ENCODE measurements at places on chromosomes 7 and 10.

DNA sequence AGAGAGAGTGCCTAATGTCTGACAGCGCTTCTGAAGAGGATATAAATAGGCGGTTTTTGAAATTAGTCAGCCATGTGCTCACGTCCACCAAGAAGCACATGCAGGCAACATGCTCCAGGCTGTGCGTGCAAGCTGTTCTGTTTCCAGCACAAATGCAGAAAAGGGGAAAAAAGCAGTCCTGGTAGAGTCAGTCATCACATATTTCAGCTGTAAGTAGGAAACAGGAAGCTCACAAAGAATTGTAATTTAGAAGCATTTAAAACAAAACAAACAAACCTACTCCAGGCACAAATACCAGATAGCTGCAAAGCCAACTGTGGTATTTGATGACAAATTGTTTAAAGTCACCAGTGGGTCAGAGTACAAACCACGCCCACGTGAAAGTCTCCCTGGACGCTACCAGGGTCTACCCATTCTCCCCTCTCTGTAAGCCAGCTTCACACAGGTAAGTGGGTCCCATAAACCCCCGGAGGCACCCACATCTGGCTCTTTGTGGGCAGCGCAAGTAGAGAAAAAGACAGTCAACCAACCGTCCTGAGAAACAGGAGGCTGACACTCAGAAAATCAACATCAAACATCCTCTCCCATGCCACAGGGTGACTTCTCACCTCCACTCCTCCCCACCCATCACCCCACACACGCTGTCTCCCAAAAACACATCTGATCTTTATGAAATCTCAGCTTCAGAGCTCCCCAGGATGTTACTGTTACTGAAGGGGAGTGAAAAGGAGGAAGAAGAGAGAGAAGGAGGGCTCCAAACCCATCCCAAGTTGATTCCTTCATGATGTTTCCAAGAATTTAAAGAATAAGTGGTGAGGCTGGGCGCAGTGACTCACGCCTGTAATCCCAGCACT is 186.4 kb downstream of the FAM107B start:
- no peak for DNase-seq

DNA sequence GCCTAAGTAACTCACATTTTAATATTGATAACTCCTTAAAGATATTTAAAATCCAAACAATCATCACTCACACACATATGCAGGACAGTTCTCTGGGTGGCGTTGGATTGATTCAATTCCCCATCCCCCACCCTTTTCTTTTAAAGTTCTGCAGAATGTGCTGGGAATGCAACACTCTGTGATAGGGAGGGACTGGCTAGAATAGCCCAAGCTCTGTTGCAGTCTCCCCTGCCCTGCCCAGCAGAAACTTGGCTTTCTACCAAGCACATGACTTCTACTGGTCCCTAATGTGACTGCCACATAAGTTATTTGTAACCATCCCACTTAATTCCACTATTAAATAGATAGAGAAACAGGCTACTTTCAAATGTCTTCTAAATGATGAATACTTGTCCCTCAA is 55.2 kb downstream of the TWIST1 start:
- DNase-seq, result no peak

- no peak for DNase-seq
These were observed 393.3 kb downstream of the PLXNA4 start for GRCh38 chr7:132182992-132183391.

DNA sequence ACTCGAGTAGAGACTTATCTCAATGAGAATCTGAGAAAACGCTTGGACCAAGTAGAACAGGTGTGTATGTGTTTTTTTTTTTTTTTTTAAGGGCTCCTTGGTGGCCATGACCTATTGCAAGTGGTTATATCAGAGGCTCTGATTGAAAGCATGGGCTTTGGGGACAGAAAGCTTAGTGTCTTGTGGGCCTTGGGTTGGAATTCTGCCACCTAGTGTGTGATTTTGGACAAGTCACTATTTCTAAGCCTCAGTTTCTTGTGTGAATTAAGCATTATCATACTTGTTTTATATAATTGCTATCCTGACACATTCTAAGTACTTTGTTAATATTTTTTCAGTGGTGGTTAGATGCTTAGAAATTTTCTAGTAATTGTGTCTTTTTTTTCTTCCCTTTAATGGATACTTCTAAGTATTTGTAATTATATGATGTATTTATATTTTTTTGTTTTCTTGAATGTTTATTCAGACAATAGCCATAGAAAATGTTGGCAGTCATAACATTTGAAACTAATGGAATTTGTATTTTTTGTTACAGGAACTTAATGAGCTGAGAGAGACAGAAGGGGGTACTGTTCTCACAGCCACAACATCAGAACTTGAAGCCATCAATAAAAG is 33.1 kb downstream of the SMC3 start:
- no peak for DNase-seq

DNA sequence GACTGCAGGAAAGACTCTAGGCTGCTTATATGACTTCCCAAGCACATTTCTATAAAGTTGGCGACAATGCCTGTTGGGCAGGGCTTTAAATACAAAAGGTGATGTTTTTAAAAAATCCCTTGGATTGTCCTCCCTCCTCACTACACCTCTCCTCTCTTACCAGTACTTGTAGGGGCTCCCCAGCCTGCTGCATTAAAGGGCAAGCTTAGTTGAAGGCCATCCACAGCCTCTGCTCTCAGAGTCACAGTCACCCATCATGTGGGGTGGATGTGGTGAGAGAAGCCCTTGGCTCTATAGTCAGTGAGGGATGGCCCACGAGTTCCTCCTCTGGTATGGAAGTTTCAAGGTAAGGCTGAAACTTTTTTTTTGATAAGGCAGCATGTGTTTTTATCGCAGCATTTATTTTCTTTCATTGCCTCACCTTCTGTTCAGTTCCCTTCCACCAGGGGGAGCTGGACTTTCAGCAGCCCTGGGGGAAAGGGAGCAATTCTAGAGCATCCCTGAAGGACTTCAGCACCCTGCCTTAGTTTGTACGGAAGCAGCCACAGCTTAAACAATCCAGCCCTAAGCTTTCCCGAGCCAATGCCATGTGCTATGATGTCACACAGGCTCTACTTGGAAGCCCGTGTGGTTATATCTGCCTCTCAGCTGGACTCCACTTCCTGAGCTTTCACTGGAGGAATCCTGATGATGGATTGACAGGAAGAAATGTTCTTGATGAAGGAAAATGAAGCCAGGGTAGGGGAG is 131.9 kb downstream of the CALCR start:
- DNase-seq, result peak; percentile 15

- DNase-seq, result no peak
These were observed 54.7 kb upstream of the EGR2 start for GRCh38 chr10:62870866-62871265.

- no peak for DNase-seq
These were observed 47.5 kb downstream of the FAM53B start for GRCh38 chr10:124696446-124697392.

GRCh38 chr10:116124777-116125176 is 148.2 kb downstream of the GFRA1 start:
- no peak for DNase-seq

- DNase-seq, result no peak
These were observed 38.2 kb upstream of the CFAP46 start for GRCh38 chr10:132980426-132981172.

DNA sequence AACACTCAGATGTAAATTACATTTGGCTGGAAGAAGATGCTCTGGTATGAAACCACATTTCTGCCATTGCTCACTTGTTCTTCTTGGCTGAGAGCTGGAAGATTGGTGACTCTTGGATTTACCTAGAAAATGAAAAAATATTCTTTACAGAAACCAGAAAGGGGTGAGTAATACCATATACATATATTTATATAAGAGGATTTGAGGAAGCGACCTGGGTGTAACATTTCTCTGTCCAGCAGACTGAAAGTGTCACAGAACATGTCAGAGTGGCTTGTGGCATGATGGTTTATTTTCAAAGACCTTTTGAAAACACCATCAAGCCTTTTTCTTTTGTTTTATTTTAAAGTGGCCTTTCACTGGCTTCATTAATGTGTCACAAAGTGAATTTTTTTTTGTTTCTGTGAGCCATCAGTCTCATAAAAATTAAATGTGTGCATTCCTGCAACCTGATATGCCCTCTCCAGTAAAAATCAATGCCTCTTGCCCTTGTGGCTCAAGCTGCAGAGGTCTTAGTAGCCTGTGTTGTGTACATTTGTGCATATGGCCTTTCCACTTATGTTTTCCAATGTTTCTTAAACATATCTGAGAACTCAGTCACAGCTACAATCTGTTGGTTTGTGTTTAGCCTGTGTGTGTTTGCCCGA is 23.5 kb downstream of the CREB5 start:
- no peak for DNase-seq

DNA sequence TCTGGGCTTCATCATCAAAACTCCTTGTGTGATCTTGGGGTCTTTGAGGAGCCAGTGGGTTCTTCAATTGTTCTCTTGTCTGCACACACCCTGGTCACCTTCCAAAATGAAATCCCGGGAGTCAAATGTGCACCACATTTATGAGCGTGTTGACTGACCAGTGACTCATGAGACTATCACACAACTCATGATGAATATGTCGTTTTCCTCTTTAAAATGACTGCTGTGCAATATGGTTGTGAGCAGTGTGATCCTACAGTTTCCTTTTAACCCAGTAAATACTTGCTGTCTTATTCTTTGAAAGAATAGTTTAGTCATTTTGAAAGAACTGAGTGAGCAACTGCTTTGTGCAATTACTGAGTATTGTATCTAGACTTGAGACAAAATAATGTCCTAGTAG is 149.2 kb downstream of the DYNC1I1 start:
- no peak for DNase-seq

DNA sequence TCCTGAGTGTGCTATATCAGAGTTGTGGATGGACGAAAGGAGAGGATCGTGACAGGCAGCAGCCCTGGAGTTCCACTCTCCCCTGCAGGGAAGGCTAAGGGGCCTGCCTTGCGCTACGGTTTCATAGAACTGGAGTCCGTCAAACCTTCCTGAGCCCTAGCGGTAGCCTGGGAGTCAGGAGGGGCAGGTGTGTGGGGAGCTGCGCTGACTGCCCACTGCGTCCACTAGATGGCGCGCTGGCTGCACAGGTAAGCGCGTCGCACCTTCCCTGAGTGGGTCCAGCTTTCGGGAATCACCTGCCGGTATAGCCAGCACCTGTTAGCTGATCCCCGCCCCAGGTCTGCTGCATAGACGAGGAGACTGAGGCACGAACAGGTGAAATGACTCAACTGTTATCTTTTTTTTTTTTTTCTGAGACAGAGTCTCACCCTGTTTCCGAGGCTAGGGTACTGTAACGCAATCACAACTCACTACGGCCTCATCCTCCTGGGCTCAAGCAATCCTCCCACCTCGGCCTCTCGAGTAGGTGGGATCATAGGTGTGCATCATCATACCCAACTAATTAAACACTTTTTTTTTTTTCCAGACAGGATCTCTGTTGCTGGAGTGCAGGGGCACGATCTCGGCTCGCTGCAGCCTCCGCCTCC is 20.2 kb upstream of the BAIAP2L1 start:
- DNase-seq, result peak; percentile 22

- no peak for DNase-seq
These were observed 251.3 kb downstream of the SFMBT2 start for GRCh38 chr10:7159517-7159916.

GRCh38 chr10:117143103-117143823 is 5.2 kb upstream of the VAX1 start:
- no peak for DNase-seq

- no peak for DNase-seq
These were observed 809.7 kb downstream of the IPMK start for GRCh38 chr10:57457972-57458512.
